Neuronal stem cell (in vitro differentiated cells): ENCODE measurements at places on chromosomes 16 and 17.

DNA sequence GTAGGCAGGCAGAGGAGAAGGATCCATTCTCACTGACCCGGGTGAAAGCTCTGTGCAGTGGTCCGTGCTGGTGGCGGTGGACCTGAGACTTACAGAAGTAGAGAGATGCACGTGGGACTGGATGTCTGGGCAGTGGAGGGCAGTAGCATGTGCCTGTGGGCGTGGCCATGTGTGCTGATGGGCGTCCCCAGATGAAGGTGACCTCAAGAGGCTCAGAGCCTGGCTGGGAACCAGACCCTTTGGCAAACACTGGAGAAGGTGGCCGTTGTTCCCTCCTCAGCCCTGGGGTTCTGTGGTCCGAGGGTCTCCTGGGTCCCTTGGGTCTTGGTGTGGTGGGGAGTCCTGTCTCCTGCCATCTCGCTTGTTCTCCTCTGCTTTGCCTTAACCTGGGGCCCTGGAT lies 15.6 kb downstream of the WSCD1 start:
- no peak for DNase-seq

DNA sequence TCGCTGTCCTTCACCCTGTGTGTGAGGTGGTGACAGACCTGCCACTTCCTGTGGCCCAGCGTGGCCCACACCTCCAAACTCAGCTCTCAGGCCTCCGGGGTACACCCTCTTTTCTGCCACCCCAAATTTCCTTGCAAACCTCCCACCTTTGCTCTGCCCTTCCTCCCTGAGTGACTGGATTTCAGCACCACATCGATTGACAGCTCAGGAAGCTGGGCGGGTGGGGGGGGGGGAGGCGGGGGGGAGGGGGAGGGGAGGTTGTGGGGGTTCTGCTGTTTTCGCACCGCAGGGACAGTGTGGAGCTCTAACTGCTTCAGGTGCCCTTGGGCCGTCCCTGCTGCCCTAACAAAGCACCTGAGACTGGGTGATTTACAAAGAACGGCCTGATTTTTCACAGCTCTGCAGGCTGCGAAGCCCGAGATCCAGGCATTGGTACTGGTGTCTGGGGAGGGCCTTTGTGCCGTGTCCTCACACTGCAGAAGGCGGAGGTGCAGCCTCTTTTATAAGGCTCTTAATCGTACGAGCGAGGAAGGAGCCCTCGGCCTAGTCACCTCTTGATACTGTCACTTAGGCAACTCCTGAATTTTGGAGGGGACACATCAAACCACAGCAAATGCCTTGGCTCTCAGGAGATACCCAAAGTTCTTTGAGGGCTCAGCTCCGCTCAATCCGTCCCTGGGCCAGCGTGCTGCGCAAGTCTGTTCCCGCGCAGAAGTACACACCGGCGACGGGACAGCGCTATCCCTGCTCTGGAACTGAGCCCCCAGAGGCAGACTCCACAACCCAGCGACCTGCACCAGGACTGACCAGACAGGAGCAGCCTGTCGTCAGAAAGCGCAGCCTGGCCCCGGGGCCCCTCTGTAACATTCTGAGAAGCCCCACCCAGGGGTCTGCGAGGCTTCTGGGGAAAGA lies 3.6 kb downstream of the NDUFAF8 start:
- no peak for DNase-seq

DNA sequence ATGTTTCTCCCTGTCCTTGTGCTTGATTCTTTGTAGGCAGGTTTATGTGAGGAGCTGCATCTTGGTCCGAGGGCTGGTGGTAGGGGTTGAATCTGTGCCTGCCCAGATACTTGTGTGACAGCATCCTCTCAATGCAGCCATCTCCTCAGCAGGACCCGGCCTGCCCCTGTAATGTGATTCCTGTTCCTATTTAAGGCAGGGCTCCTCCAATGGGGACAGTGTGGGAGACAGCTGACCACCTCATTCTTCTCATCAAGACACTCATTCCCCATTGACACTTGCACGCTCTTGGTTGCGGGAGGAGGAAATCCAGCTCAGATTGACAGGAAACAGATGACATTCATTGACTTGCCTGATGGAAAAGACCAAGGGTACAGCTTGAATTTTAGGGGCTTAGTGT lies 384.5 kb downstream of the CPPED1 start:
- no peak for DNase-seq

GRCh38 chr16:59192551-59193199 lies 458.6 kb upstream of the GOT2 start:
- DNase-seq = peak; percentile 40

- no peak for DNase-seq
Observed at GRCh38 chr17:51456942-51457341, 196.6 kb downstream of the UTP18 start.

GRCh38 chr16:87953308-87954215 lies 2.3 kb downstream of the BANP start:
- DNase-seq = no peak

- no peak for DNase-seq
Observed at GRCh38 chr17:5344914-5345313, 62.8 kb downstream of the RABEP1 start.

- DNase-seq = no peak
Observed at GRCh38 chr16:14131774-14132695, 60.9 kb downstream of the MRTFB start.

DNA sequence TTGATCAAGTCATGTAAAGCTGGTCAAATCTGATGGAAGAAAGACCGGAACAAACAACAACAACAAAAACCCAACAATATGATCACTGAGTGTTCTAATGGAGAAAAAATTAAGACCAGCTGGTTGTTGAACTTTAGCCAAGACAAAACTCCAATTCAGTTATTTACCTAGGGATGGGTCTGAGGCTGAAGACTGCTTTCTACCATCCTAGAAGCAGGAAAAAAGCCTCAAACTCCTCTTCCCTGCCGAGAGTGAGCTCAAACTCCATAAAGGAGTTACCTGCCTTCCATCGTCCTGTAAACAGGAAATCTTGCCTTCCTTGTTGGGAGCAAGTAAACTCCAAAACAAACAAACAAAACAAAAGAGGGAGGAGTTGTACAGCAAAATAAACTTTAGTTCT lies 23.1 kb upstream of the TMEM98 start:
- no peak for DNase-seq

DNA sequence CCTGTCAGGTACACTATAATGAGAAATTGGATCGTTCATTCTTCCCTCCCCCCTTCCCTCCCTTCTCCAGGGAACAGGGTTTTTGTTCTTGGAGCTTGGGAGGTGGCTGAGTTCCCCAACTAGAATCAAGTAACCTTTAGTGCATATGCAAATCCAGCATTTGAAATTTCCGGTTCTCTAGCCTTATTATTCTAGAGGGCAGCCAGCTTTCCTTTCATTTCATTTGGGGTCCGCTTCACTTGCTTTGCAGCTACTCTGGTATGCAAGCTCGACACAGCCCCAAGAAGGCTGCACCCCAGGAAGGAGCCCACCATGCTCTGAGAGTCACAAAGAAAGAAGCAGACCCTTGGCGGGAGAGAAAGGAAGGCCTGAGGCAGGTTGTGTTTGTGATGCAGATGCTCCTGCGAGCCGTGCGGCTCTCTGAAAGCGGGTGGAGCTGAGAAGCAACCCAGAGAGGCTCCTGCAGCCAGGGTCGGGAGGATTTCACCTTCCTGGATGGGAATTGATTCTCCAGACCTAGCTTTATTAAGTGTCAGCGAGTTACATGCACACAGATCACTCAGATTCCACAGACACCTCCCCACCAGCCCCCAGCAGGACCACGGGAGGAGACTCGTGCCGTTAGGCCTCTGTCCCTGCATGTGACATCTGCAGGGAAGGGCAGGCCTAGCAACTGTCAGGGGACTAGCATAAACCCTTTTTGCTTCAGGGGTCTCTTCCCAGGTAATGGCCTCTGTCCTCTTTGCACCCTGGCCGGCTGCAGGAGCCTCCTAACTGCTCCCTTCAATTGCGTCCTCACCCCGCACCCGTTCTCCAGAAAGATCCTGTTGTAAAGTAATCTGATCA lies 34.5 kb downstream of the PMM2 start:
- DNase-seq = peak; percentile 32

DNA sequence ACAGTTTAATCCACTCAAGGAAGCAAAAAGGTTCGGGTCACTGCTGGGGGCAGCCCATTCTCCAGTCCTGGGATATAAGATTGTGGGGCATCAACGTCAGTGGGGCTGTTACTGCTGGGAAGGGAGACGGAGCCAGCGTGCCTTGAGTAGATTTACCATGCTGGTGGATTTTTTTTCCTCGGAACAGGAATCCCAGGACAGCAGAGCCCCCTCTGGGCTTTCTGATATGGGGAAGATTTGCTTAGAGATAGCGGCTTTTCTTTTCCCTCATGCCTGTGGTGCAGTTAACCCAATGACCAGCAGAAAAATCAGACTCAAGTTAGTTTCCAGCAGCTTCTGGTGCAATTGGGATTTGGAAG lies 35.4 kb downstream of the WSCD1 start:
- no peak for DNase-seq

DNA sequence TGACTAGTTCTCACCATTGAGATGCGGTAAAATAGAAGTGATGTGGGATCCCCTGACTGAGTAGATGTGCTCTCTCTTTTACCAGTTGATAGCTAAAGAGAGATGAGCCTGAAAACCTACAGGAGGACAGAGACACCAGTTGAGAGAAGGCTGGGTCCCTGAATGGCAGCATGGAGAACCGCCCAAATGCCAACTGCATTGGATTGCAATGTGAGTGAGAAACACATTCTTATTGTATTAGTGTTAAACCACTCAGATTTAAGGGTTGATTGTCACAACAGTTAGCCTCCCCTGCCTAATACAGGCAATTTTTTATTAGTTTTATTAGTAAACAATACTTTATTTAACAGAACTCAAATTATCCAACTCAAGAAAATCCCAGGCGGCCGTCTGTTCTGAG lies 61.2 kb downstream of the SPACA3 start:
- DNase-seq = no peak

GRCh38 chr16:46947900-46948547 lies 25.4 kb downstream of the DNAJA2 start:
- peak; percentile 35 for DNase-seq

DNA sequence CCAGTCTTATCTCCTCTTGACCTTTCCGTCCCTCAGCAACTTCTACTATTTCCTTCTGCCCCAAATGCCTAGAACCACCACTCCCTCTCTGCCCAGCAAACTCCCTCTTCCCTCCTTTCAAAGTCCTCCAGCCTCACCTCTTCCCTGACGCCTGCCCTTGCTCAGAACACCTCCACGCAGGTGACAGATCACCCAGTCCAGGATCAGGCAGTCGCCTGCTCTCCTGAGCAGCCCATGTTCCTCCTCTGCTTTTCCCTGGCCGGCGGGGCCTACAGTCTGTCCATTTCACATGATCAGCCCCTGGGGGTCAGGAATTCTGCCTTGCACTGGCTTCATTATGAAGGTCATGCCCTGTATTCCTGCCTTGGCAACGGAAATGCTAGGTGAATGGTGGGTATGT lies 422 bp downstream of the CD300LF start:
- DNase-seq = no peak
